ENCODE measurements at places on chromosomes 12 and 14.

- no peak for DNase-seq
Measured at GRCh38 chr14:94631536-94632304, 19.5 kb downstream of the SERPINA3 start.

DNA sequence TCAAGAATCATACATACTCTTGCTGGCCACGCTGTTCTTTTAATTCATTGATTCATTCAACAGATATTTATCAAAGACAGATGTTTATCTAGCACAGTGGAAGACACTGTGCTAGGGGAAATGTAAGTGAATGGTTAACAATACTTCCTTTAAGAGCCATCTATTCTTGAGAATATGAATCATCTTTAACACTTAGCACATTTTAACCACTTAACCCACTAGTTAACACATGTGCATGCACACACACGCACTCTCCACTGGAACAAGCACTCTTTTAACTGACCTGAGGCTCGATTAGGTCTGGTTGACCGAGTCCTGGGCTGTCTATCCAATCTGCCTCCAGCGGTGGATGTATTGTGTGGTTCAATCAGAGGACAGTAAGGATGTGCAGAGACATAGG is 34.6 kb downstream of the LMNTD1 start:
- DNase-seq, result peak; percentile 63

- no peak for DNase-seq
Measured at GRCh38 chr12:60269611-60270269, 673.9 kb downstream of the SLC16A7 start.

DNA sequence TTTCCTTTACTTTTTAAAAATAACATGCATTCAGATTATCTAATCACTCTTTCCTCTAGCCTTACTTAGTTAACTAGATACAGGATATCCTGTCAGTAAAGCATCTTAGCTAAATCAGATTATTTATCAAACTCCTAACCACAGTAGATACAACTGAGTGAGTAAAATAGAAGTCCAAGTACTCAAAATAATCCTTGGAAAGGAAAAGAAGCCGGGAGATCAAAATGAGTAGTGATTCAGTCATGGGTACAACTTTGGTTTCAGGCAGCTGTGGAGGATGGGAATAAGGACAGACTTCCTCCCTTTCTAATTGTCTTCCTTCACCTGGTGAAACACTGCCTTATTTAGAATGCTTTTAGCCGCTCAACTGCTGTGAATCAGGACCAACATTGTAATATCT is 29.4 kb downstream of the GNG2 start:
- no peak for DNase-seq

DNA sequence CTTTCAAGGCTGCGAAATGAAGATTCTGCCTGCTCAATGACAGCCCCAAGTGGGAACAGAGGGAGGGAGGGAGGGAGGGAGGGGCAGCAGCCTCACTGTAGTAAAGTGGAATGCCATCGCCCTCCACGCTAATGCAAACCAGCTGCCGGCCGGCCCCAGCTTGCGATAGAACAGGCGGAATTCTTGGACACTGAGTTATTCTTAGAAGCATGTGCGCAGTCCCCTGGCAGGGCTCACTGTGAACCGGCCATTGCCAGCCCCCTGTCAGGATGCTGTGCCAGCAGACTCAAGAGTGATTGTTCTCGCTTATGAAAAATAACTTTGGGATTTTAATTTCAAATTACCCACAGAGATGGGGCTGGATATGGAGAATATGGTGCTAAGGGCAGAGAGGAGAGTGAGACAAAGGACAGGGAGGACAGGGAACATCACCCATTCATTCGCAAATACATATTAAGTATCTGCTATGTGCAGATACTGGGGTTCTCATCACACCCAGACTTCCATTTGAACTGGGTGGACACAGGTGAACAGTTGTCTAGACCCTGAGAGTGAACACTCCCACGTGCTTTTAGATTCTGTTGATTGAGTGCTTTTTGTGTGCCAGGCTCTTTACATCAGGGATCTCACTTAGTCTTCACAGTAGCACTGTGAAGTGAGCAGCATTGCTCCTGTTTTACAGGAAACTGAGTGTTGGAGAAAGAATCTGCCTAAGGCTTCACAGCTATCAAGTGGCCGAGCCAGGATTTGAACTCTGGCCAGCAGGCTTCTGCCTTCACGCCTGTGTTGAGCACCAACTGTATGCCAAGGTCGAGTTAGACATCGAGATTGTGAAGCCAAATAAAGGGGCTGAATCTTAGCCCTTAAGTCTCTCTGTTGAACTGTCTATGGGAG is 192.9 kb downstream of the C12orf75 start:
- no peak for DNase-seq

- DNase-seq, result no peak
Measured at GRCh38 chr12:5546616-5547015, 114.7 kb downstream of the NTF3 start.

- DNase-seq, result no peak
Measured at GRCh38 chr12:1357711-1358110, 236.7 kb downstream of the FBXL14 start.

GRCh38 chr12:59689776-59690175 is 93.9 kb downstream of the SLC16A7 start:
- DNase-seq, result no peak

GRCh38 chr12:11815397-11815796 is 165.9 kb downstream of the ETV6 start:
- DNase-seq, result no peak

- no peak for DNase-seq
Measured at GRCh38 chr14:60771117-60771516, 36.6 kb downstream of the MNAT1 start.

DNA sequence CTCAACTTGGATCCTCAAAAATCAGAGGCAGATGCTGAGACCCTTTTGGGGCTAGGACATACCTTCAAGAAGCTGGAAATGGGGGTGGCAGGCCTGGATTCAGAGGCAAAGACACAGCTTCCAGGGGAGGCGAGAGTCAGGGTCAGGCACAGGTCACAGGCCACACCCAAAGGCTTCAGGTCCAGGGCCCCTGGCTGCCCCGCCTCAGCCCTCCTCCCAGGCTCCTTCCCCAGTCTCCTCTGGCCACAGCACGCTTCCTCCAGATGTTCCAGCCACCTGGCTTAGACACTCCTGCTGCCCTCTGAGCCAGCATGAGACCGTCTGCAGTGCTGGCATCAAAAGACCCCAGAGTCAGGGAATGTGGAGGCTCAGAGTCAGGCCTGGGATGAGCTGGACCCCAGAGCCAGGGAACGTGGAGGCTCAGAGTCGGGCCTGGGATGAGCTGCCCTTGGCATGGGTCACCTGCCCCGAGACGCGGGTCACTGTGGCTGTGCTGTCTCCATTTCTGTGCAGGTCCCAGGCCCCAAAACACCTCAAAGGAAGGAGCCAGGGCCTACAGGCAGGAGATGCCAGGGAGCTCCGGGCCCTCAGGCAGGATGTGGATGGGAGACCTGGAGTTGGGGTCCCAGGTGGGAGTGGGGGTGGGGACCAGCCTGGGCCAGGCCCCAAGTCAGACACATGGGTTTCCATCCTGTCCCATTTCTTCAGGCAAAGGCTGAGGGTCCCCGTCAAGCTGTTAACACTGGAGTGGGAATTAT is 58.9 kb downstream of the DIO3 start:
- no peak for DNase-seq

DNA sequence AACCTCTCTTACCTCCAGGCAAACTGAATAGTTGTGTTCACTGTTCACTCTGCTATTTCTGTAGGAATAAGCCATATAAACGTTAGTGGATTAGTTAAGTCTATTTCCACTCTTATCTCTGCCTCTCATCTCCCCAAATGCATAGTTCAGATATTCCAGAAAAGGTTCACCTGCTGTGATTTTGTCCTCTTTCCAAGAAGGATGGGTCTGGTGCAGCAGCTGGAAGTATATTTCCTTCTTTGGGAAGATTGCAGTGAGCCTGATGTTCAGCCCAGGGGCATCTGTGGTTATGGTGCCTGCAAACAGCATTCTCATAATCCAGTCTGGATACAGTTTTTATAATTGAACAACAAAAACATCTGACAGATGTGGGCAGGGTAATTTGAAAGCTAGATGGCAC is 97.7 kb downstream of the TPH2 start:
- DNase-seq, result no peak

- no peak for DNase-seq
Measured at GRCh38 chr14:63421226-63421625, 102.5 kb upstream of the GPHB5 start.

DNA sequence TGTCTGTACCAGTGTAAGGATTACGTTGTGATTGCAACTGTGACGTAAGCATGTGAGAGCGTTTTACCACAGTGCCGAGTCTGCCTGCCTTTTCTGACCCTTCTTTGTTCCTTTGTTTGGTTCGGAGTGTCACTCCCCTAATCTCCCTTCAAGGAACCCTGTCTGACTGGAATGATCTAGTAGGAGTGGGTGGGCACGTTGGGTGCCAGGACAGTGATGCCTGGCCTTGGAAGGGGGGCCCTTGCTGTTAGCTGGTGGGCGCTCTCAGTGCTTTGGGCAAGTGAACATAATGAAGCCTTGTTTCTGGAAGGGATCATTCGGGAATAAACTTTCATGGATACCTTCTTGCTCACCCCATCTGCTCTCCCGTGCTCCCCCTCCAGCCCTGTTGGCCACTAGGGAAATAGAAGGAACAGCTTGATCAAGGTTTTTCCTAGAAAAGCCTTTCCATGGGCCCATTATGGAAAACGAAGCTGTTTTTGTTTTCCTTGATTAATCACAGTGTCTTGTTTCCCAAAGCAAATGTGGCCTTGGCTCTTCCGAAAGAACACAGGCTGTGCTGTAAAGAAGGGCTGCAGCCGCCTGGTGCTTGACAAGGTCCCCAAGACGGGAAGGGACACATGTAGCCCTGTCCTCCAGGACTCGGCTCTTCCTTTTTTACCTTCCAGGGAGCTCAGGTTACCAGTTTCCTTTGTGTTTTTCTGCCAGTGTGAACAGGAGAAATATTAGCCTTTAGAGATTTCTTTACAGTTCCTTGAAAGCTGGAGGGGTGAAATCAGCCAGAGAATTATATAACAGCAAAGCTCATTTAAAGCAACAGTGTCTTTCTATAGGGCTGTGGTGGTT is 215.5 kb downstream of the CRADD start:
- DNase-seq, result no peak

DNA sequence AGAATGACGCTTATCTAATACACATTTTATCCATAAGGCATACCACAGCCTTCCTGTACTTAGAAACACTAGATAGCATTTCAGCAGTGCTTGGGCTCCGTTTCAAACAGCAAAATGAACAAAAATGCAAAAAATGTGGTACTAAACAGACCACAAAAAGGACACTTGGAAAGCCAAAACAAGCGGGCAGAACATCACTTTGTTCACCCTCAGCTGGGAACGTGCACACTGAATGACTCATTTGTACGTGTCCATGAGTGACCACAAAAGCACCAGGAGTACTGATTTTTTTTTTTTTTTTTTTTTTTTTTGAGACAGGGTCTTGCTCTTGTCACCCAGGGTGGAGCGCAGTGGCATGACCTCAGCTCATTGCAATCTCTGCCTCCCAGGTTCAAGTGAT is 8.9 kb upstream of the FOXN3 start:
- peak; percentile 87 for DNase-seq

- no peak for DNase-seq
Measured at GRCh38 chr12:5047094-5047493, 3.4 kb downstream of the KCNA5 start.

- DNase-seq, result peak; percentile 53
Measured at GRCh38 chr12:89947437-89948270, 239.0 kb upstream of the ATP2B1 start.

DNA sequence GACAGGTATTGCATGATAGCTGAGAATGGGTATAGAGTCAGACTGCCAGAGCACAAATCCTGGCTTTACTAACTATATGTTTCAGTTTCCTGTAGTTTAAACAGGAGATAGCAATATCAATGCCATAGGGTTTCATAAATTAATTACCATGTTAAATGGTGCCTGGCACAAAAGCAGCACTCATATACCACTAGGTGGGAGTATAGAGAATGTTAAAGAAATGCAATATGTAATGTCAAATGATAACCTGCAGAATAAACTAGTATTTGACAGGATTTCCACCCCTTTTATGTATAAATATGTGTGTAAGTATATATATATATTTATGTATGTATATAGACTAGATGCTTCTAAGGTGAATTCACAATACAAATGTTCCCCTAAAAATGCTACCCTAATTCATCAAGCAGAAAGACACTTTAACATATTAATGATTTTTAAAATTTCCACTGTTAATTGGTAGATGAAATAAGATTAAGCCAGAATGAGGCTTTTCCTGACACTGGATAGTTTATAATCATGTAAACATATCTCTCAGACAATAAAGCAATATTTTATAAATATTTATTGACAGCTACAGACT is 8.6 kb downstream of the WDR89 start:
- DNase-seq, result no peak

DNA sequence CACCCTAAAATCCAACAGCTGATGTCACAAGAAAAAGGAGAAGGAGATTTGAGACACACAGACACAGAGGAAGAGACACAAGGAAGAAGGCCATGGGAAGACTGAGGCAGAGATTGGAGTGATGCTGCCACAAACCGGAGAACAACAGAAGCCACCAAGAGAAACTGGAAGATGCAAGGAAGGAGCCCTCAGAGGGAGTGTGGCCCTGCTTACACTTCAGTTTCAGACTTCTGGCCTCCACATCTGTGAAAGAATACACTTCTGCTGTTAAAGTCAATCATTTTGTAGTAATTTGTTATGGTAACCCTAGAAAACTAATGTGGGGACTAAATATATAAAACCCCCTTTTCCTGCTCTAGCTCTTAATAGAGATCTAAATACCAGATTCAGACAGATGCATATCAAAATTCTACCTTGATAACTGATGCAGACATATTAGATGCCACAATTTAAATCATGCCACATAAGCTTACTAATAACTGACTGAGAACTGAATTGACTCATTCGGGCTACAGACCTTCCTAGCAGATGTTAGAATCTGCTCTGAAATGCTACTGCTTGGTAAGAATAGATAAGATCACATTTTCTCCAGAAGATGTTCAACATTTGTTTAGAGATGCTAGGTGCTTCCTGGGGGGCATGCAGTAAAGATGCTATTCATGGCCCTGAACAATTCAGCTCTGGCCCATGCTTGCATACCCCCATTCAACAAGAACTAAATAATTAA is 113.1 kb upstream of the CCND2 start:
- DNase-seq, result no peak

GRCh38 chr12:75868501-75868900 is 163.1 kb downstream of the PHLDA1 start:
- no peak for DNase-seq

DNA sequence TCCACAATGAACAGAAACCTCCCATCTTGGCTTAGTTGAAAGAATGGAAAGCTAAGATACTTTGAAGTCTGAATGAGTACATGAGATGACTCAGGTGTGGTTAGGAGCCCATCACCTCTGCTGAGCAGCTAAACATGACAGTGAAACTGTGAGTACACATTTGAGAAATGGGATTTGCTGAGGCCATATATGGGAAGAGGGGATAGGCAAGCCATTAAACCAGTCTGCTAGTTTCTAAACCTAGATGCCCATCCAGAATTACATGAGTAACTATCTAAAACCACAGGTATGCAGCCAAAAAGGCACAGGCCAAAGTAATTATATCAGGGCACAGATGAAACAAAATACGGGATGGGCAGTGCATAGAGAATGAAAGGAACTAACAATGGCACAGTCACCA is 41.2 kb downstream of the NKX2-1 start:
- no peak for DNase-seq

GRCh38 chr12:92156704-92157395 is 11.2 kb upstream of the BTG1 start:
- no peak for DNase-seq

GRCh38 chr14:50823051-50823761 is 7.8 kb downstream of the NIN start:
- no peak for DNase-seq

- DNase-seq, result no peak
Measured at GRCh38 chr12:131122631-131123030, 168.9 kb downstream of the ADGRD1 start.

GRCh38 chr12:21918456-21918855 is 22.8 kb downstream of the ABCC9 start:
- DNase-seq, result no peak

Data from Caki2 (cell line).